G401 (cell line): ENCODE measurements at places on chromosomes 3 and 15. TPM values are rescaled to one million over a fixed set of nuclear protein-coding genes. Genes with fewer than 3 reads are reported as not detected.

GRCh38 chr3:9067352-9067975, 104.2 kb upstream of the RAD18 start:
- peak; percentile 91 for DNase-seq

- no peak for DNase-seq
Measured at GRCh38 chr15:76245072-76245610, 66.1 kb downstream of the ETFA start.

DNA sequence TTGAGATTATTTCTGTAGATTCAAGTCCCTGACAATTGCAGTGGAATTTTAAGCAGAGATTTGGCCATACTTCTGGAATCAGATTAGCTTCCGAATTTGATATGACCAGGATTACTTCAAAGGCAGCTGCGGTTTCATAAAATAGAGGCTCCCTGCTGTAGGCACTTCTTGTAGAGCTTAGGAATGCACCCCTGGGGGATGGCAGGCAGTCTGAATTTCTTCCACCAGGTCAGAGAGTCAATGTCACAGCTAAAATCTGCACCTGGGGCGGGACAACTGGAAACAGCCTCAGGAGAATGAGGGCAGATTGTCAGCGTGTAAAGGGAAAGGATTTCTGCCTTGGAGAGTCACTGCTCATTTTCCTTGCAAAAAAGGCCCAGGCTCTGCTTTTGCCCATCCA, 182.6 kb downstream of the ARRDC4 start:
- no peak for DNase-seq

The C15orf62 gene
- total RNA-seq: 3.1 and 4.0 TPM in 2 replicates

DNA sequence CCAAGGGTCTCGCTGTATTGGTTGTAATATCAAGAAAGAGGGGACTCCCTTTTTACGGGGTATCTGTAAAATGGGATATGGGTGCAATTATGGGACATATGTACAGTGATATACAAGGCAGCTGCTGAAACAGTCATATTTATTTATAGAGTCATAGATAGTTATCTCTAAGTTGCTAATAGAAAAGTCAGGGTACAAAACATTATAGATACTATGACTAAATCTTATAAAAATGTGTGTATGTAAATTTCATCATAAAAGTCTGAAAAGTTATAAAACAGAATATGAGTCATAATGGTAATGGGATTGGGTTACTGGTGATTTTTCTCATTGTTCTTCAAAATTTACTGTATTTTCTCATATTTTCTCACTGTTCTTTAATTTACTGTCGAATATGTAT, 344.9 kb upstream of the SLCO3A1 start:
- DNase-seq: no peak

GRCh38 chr3:39590806-39591205, 123.3 kb downstream of the MOBP start:
- no peak for DNase-seq

The A4GNT gene
- not detected in 2 replicates for total RNA-seq

DNA sequence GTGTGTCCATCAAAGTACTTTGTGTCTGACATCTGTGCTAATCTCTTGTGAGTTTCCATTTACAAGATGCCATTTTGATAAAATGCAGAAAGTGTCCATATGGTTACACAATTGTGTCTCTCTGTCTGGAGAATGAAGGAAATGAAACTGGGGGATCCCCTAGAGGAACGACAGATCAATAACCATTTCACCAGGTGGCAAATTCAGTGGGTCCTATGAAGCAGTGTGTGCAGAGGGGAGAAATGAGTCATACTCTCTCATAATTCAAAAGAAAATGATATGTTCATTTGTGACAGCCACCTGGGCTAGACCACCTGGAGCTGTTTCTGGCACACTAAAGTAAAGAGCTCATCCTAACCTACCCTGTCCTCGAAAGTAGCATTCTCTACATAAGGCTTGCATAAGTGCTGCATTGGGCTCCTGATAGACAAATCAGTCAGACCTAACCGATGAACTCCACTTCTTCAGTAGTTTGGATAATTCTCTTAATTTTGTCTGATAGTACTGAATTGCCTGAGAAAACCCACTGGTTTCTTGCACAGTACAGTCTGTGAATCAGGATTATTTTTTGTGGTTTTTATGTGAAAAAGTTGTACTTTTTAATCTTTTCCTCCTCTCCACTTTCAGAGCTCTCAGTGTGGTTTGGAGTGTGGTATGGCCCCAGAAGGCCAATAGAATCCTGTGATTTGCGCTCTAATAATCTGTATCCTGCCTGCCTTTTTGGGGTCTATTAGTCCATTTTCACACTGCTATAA, 10.3 kb upstream of the CD47 start:
- no peak for DNase-seq

GRCh38 chr15:26804063-26804804, 31.4 kb upstream of the GABRB3 start:
- DNase-seq: no peak

GRCh38 chr15:76979331-76979925, 15.5 kb upstream of the PSTPIP1 start:
- DNase-seq: no peak

DNA sequence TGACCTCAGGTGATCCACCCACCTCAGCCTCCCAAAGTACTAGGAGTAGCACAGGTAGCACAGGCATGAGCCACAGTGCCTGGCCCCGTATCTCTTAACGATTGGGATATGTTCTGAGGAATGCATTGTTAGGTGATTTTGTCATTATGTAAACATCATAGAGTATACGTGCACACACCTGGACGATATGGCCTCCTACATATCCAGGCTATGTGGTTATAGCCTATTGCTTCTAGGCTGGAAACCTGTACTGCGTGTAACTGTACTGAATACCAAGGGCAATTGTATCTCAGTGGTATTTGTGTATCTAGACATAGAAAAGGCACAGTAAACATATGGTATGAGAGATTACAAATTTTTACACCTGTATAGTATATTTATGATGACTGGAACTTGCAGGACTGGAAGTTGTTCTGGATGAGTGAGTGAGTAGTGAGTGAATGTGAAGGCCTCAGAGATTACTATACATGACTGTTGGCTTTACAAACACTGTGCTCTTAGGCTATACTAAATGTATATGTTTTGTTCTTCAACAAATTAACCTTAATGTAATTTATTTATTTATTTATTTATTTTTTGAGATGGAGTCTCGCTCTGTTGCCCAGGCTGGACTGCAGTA, 120.7 kb downstream of the MBNL1 start:
- no peak for DNase-seq

The XCR1 gene
- total RNA-seq: 0.06 TPM in 1 of 2 replicates, not detected in the other

- DNase-seq: no peak
Measured at GRCh38 chr3:64251019-64251418, 25.8 kb upstream of the PRICKLE2 start.
